ENCODE measurements at places on chromosomes 12 and 14.

DNA sequence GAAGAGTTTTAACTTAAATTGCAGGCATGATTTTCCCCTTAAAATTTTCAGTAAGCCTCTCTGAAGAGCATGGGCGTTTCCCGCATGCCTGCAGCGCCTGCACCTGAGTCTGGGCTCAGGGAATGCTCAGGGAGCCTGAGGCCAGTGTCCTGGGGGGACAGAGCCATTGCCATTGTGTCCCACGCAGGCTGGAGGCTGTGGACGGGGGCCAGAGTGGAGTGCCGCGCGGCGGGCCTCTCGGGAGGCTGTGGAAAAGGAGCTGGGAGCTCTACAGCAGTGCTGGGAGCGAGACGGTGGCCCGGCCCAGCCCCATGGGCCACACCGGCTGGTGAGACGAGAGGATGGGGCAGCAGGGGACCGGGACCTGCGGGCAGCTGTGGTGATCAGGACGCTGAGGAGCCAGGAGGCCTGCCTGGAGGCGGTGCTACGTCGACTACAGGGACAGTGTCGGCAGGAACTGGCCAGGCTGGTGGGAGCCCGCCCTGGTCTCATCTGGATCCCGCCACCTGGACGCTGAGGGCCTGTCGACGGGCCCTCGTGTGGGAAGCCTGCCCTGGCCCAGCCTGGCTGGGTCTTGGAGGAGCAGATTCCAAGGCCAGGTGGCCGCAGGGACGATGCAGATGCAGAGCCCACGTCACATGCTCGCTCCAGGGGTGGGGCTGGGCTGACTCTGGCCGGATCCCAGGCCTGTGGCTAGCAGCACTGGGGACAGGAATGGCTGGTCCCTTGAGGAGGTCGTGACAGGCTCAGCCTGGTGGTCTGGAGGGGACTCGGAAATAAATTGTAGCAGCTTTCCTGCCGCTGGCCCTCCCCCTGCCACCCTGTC lies 7.6 kb downstream of the TEDC1 start:
- no peak for DNase-seq

DNA sequence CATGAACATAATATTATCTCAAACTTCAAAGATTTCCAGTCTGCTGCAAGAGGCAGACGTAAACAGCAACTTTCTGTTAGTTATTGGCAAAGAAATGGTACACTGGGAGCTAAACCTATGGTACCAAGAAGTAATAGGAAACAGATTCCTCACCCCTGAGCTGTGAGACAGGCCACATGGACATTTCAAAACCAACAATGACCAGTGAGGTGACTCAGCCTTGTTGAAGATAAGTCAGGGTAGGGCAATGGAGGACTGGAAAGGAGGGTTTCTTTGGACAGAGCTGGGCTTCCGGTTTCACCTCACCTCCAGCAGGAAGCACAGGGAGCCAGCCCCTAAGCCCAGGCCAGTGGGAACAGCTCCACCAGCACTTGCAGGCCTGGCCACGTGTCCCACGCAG lies 1320.5 kb downstream of the AACS start:
- no peak for DNase-seq

DNA sequence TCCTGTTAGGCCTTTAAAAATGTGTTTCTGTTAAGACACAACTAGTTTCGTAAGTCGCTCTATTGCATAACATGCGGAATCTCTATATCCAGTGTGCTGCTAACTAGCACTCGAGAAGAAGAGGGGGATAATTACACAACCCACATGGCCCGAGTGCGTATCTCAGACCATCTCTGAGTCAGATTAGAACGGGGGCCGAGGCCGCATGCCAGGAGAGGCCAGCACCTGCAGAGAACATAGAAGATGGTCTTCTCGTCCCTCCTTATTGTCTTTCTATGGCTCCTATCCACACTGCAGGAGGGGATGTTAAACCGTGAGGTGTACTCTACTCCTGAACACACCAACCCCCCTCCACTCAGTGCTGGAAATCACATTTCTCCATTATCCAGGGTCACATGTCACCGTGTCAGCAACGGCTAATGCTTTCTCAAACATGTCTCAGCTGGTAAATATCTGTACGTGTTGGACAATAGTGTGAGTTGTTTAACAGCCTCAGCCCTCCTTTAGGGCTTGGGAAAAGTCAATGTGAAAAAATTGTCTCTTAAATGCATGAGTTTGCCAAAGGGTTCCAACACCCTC lies 56.3 kb downstream of the CCDC88C start:
- DNase-seq, result no peak

GRCh38 chr12:72610854-72611358 lies 338.7 kb downstream of the TRHDE start:
- no peak for DNase-seq

DNA sequence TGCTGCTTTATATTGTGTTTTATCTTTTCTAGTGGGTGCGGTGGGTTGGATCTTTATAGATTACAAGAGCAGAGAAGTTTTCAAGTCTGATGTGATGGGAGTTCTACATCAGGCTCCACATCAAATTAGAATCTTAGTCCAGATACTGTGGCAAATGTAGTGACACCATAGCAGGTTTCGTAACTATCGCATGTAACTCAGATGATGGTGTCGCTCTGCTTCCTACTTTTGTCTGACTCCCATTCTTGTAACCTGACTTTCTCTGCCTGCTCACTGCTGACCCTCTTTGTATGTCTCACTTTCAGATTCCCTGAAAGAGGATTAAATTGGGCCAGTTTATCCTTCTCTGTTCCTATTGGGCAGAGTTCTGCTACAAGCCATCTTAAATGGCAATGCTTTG lies 22.8 kb upstream of the FBXO34 start:
- no peak for DNase-seq

DNA sequence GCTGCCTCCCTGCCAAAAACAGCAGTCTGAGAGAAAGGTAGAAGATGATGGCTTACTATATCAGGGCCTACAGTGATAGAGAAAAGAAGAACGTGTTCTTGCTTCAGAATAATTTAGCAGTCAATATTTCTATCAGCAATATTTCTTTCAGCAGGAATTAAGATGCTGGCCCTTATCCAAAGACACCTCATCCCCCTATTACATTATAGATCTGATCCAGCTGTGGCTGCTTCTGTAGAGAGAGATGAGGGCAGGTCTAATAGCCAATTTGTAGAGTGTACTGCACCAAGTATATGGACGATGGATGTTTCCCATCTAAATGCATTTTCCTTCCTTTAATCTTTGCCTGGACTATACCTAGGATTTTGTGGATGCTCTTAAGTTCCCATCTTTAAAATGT lies 451.7 kb downstream of the NPAS3 start:
- no peak for DNase-seq

- DNase-seq, result no peak
Measured at GRCh38 chr12:123227581-123228258, 5.2 kb downstream of the MPHOSPH9 start.

- no peak for DNase-seq
Measured at GRCh38 chr12:42684802-42685071, 95.2 kb upstream of the PRICKLE1 start.

- DNase-seq, result no peak
Measured at GRCh38 chr12:111322336-111323250, 46.3 kb downstream of the PHETA1 start.

DNA sequence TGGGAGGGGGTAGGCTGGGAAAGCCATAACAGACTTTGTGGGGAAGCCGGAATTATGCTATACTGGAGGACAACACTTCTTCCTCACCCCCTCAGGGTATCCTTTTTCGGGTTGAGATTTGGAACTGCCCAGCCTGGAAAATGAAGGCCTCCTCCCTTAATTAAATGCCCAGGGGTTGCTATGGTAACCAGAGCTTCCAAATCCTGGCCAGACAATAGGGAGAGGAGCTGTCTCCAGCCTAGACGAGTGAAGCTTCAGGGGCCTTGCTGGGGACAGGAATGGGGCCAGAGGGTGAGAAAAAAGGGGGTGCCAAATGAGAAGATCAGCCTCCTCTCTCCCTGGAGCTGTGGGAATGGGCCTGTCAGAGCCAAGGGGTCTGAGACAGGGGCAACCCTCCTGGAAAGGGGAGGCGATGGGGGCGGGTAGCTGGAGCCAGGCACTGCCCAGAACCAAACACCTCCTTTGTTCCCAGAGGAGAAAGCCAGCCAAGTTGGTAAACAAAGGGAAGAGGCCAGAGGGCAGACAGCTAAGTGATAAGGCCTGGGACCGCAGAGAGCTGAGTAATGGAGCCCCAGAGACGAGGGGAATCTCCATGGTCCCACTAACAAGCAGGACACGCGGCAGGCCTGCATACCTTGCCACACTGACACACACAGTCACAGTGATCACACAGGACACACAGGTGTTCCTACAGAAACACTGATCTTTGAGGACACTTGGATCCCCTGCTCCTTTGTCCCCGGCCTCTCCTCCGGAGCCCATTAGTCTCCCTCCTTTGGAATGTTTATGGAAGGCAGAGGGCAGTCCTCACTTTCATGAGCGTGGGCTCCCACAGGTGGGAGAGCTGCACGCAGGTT lies 17.9 kb upstream of the RND1 start:
- DNase-seq, result no peak

DNA sequence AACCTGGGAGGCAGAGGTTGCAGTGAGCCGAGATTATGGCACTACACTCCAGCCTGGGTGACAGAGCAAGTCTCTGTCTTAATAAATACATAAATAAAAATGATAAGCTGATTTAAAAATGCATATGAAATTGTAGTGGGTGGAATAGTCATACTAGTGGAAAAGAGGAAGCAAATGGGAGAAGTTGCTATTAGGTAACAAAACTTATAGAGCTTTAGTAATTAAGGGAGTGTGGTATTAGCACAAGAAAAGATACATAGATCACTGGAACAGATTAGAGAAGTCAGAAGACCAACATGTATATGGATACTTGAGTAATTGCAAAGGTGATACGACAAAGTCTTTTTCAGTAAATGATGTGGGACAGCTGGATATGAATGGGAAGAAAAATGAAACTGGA lies 26.5 kb downstream of the TECPR2 start:
- no peak for DNase-seq

DNA sequence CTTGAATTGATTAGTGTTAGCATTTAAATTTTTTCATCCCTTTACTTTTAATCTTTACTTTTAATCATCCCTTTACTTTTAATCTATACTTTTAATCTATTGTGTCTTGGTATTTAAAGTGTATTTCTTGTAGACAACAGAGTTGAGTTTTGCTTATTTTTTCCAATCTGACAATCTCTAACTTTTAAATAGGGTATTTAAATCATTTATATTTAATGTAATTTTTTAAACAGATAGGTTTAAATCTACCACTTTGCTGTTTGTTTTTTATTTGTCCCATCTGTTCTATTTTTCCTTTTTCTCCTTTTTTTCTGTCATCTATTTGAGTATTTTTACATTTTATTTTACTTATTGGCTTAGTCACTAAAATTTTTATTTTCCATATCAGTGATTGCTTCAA lies 68.3 kb downstream of the TTC7B start:
- DNase-seq, result no peak

DNA sequence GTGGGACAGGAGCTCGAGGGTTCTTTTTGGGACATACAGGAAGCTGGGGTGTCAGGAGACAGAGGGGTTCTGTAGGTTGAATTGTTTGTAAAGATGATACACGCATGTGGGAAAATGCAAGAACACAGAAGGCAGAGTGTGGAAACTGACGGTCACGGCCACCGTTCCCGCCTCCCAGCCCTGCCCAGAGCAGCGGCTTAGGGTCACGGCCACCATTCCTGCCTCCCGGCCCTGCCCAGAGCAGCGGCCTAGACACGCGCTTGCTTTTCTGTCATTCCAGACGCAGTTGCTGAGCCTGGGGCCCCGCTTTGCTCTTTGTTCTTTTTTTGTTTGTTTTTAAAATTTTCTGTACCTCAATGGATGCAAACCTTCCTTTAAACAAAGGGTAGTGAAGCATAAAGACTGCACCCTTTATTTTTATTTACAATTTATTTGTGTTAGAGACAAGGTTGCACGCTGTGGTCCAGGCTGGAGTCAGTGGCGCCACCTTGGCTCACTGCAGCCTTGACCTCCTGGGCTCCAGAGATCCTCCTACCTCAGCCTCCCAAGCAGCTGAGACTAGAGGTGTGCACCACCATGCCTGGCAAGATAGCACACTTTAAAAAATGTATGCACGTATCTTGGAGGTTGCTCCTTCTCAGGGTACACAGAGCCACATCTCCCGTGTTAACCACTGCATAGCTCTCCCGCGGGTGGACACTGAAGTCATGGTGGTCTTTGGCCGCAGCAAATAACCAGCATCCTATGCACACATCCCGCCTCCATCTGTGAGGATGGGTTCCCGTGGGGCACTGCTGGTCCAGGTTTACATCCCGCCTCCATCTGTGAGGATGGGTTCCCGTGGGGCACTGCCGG lies 142.3 kb downstream of the ADGRD1 start:
- DNase-seq, result peak; percentile 1

DNA sequence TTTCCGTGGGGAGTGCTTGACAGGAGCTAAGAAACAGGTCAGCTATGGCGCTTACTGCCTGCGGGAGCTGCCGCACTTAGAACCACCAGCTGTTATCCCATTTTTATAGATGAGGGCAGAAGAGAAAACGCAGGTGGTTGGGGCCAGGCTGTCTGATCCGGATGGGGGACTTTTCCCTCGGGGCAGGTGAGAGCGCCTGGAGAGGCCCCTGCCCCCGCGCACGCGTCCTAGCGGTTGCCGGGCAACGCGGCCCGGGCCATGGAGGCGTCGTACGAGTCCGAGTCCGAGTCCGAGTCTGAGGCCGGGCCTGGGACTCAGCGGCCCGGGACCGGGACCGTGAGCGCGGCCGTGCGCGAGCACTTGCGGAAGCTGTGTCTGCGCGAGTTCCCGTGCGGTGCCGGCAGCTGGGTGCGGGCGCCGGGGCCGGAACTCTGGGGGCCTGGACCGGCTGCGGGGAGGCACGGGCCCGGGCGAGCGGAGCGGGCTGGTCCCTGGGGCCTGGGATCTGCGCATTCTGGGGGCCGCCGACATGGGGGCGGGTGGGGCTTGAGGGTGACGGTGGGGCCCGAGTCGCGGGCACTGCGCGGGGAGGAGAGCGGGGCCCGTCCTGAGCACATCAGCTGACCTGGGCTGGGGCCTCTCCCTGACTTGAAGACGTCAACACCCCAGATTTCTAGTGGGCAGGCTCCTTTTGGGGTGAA lies at the start of gene LRRC43:
TSS of gene LRRC43 (plus strand) at position 237 of the 701 bp plus-strand sequence. CDS start at position 259, 22 bp downstream.
- peak; percentile 32 for DNase-seq

GRCh38 chr14:100067481-100067880 lies 2.3 kb downstream of the EVL start:
- no peak for DNase-seq

DNA sequence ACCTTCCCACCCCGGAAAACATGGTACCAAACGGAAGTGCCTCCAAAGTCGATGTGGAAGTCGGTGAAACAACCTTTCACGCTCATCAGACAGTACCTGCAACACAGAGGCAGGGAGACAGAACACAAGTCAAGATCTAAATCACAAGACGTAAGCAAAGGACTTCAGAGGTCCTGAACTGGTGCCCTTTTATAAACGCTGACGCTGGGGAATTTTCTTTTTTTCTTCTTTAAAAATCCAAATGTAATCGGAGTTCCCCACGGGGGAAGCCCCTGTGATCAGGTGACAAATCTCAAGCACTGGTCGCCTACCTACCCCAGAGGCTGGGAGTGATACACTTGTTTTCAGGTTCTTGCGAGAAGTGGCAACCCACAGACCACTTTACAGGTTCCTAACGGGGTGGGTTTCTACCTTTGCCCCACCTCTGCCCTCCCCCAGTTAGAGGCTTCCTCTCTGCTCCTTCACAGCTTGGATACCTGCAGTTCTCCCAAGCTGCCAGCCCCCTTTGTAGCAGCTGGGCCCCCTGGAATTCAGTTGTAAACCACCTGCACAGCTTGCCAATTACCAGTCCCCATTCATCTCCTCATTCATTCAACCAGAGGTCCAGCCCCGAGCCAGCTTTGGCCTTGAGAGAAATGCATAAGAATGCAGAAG lies 46.2 kb downstream of the KDM2B start:
- DNase-seq, result peak; percentile 72

Data from activated CD8-positive, alpha-beta memory T cell treated with anti-CD3 and anti-CD28 coated beads, Interleukin-2, amount 50 U/mL, for 4 hours (primary cell).